ENCODE measurements at places on chromosomes 16 and 17.

DNA sequence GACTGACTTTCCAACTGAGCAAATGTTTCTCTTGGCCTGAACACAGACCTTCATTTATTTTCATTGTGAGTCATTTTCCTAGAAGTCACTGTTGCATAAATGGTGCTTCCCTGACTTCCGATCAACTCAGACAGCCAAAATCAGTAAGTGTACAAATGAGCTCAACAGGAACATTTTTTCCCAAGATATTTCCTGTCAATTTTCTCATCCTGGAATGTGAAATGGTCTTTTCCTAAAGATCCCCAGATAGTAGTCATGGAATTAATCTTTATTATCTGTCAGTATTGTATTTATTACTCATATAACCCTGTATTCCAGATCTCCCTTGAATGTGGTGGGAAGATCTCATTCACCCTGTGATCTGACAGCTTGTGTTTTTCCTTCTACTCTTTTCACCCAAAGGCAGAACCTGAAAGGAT lies 360.3 kb upstream of the KIF2B start:
- no peak for DNase-seq

- DNase-seq: no peak
These were observed 1.8 kb downstream of the ALKBH5 start for GRCh38 chr17:18185391-18185790.

DNA sequence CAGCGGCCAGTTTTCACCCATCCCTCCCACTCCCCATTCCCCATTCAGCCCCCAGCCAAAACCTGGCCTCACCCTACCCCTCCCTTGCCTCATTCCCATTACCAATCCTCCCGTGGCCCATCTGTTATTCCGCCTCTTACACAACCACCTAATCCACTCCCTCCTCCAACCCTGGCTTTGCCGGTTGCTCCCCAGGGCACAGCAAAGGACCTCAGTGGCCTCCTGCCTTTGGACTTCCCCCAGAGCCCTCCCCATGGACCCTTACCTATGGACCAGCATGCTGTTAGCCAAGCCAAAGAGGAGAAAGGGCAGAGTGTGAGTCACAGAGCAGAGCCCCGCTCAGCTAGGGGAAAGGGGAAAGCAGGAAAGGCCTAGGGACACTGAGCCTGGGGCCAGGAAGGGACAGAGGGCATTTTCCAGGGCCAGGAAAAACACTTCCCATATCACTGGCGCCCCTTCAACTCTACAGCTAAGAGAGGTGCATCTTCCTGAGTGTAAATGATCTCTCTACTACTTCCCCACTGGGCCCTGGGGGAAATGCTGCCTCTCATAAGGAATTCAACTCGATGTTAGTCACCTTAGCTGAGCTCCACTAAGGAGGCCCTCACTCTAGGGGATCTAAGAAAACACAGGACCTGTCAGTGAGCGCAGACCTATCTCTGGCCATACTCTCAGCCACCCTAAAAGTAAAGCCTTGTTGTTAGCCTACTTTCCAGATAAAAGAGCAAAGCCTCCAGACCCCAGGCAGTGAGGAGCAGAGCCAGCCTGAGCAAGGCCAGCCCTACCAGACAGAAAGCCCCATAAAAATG lies 10.6 kb downstream of the PEMT start:
- DNase-seq: no peak

DNA sequence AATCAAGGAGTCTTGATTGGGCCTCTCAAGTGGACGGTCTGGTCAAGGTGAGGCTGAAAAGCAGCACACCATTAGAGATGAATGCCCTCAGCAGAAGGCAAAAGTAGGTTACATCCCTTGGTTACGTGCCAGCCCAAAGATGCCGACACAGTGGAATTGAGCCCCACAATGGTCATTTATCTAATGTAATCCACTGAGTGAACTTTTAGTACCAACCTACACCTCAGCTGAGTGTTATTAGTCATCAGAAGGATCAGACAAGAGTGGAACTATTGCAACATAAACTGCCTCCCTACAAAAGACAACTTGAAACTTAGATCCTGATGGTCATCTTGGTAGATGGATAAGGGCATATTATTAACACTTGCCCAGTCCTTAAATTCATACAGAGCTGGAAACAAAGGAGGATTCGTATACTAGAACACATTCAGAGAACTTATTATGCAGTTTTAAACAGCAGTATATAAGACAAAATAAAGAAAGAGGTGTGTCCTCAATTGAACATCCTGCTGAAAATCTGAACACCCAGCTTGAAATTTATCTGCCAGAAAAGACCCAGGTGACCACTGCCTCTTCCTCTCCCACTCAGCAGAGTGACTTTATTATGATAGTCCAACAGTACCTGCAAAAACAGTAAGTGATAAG lies 2.8 kb downstream of the DCUN1D3 start:
- peak; percentile 61 for DNase-seq

- no peak for DNase-seq
These were observed 32.8 kb downstream of the DHX38 start for GRCh38 chr16:72126429-72126765.

GRCh38 chr17:68102318-68102758 lies 66.8 kb downstream of the KPNA2 start:
- DNase-seq: no peak

Data from AML-193 (cell line).